ENCODE measurements at places on chromosomes 5 and 9. TPM values are rescaled to one million over a fixed set of nuclear protein-coding genes. Genes with fewer than 3 reads are reported as not detected.

COL27A1 gene
- total RNA-seq, result 1.7 TPM

OBP2B gene
- not detected for total RNA-seq

IRX2 gene
- total RNA-seq, result not detected

NR2F1 gene
- total RNA-seq, result not detected

PCDHB12 gene
- total RNA-seq, result not detected

PRRT1B gene
- not detected for total RNA-seq

PELO gene
- total RNA-seq, result 24.2 TPM

MARCHF3 gene
- total RNA-seq, result 2.4 TPM

TAS2R1 gene
- total RNA-seq, result not detected

SPATA31C1 gene
- not detected for total RNA-seq

LRRTM2 gene
- 0.06 TPM for total RNA-seq

RABEPK gene
- 9.9 TPM for total RNA-seq

PCDHB16 gene
- not detected for total RNA-seq

GLRA1 gene
- not detected for total RNA-seq

C9orf43 gene
- 0.54 TPM for total RNA-seq

SLC34A1 gene
- 2.1 TPM for total RNA-seq

HAVCR2 gene
- total RNA-seq, result 76.9 TPM

PCDHB6 gene
- not detected for total RNA-seq

GRXCR2 gene
- not detected for total RNA-seq

TRIM7 gene
- total RNA-seq, result 2.5 TPM

All from activated naive CD8-positive, alpha-beta T cell treated with anti-CD3 and anti-CD28 coated beads, Interleukin-2, amount 10 ng/mL, durations not matched to agents 7 days and 5 days (primary cell).